GM23338 (cell line): ENCODE measurements at places on chromosomes 5 and 9. TPM values are rescaled to one million over a fixed set of nuclear protein-coding genes. Genes with fewer than 3 reads are reported as not detected.

Gene TRPM6
- 0.47 and 0.87 TPM in 2 replicates for total RNA-seq

DNA sequence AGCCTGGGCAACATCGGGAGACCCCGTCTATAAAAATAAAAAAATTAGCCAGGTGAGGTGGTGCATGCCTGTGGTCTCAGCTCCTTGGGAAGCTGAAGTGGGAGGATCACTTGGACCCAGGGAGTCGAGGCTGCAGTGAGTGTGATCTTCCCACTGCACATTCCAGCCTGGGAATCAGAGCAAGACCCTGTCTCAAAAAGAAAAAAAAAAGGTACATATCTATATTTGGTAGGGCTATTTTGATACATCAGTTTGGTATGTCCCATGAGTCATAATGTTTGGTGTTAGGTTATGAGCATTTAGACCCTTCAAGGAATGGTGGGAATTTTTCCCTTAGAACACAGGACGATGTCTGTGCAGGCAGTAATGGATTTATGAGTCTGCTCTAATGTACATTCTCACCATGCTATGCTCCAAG, 55.3 kb upstream of the POU4F3 start:
- no peaks in the 10 kb centered on the region for H3K4me1 ChIP-seq
- H3K4me3 ChIP-seq, result no peak overlapping the region
- H3K27ac ChIP-seq, result peak overlapping the region; percentile 23; the same call in 1 of the 2 replicates
- peaks cover 15% of the 10 kb centered on the region; the same call in 1 of the 2 replicates for H3K36me3 ChIP-seq

DNA sequence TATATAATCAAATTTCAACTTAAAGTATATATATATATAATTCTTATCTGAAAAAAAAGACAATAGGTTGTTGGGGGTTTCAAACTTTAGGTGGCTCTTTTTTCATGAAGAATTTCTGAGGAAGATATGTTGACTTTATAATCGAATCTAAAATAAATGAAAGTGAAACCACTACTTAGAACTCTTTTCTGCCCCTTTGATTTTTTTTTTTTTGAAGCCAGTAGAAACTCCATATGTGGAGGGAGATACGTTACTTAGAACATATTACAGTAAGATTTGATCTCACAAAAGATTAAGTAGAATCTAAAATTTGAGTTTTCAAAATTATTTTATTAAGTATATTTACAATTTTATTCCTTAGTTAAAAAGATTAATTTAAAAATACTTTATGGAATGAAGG, 96.9 kb downstream of the ATG10 start:
- H3K4me1 ChIP-seq, result no peaks in the 10 kb centered on the region
- H3K27me3 ChIP-seq, result no peaks in the 10 kb centered on the region
- H3K4me3 ChIP-seq, result no peak overlapping the region
- no peak overlapping the region for H3K27ac ChIP-seq
- no peak for DNase-seq

Gene SGCD
- total RNA-seq, result 0.03 TPM in 1 of 2 replicates, not detected in the other

DNA sequence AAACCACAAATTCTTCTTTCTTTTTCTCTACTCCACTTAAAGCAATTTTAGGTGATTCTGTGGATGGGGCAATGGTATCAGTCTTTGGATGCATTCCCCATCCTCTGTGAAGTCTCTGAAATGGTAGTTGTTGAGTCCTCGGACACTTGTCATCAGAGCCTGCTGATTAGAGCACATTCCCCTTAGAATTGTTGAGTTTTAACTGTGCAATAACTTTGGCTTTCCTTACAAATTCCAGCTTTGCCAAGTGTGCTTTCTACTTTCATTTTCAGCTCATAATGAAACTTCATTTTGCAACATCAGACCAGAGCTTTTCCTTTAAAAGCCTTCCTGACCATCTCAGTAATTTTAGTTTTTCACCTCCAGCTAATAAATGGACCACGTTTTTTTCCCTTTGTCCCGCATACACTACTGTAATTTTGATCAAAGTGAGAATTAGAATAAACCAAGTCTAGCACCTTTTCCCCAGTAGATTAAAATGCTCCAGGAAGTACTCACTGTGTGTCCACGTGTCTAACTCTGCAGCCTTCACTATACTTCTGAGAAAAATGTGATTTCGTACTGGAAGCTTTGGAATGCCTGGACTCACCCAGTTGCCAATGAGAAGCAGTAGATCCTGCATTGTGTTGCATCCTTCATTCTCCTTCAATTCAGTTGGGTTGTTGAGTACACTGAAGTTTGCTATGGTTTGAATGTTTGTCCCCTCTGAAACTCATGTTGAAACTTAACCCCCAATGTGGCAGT, 135.6 kb downstream of the NTRK2 start:
- no peaks in the 10 kb centered on the region for H3K4me1 ChIP-seq
- H3K27ac ChIP-seq, result no peak overlapping the region
- no peak overlapping the region for H3K4me3 ChIP-seq
- DNase-seq, result no peak
- H3K27me3 ChIP-seq, result no peaks in the 10 kb centered on the region
- no peaks in the 10 kb centered on the region for H3K36me3 ChIP-seq
